Upper lobe of right lung (tissue), 1 donor: ENCODE measurements at places on chromosomes 13 and 19. TPM values are rescaled to one million over a fixed set of nuclear protein-coding genes. Genes with fewer than 3 reads are reported as not detected.

DNA sequence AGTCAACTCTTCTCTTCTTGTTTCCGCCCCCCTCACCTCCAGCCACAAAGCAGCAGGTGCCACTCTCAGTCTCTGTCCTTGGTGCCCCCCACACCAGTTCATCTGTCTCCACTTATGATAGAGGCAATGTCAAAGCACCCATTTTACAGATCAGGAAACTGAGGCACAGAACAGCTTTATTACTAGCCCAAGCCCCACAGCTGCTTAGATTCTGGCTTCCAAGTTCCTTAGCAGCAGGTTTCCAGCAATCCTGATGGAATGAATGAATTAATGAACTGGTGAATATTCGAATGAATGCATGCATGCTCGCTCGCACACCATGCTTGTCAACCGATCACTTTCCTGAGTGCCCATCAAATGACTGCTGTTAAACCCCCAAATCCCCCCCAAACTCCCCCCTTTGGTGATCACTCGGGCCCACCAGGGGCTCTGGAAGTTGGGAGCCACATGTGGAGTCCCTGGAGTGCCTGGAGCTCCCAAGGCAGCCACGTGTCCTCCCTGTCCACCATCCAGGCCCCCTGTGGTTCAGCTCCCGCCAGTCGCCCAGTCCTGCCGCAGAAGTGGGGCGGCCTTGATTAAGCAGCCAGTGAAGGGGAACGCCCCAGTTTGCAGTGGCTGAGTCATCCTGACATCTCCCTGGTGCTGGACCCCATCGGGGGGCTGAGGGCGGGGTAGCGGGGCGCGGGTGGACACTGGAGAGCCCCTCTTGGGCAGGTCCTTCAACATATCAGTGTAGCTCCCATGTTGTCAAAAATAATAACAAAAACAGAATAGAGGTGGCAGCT is 6.8 kb downstream of the PTPRS start:
- DNase-seq = no peak

DNA sequence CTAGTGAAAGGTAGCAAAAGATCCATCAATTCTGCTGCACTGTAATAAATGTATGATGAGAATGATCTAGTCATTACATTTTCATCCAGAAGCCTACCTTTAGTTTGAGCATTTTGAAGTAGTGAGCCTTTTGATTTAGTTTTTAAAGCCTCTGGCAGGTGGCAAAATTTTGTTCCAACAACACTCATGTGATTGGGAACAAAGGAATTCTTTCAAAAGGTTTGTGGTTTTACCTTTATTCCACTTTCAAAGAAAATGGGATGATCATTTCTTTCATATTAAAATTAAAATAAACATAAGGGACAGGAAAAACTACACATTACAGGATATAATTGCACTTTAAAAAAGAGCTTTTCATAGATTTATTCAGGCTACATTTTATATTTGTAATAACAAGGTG is 260.2 kb downstream of the DACH1 start:
- no peak for DNase-seq

DNA sequence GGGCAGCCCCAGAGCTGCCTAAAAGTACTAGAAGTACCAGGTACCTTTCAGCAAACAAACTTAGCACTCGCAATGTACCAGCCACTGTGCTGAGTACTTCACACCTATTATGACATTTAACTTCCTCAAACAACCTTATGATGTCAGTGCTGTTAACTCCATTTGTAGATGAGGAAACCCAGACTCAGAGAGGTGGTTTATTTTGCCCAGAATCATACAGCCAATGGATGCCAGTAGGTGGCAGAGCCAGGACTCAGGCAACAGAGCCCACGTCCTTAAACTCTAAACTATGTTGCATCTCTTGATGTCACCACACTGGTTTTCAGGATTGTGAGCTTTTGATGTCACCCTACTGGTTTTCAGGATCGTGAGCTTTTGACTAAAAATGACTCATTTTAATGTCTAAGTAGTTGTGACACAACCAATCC is 78.9 kb downstream of the FLT1 start:
- DNase-seq = no peak

- no peak for DNase-seq
Measured at GRCh38 chr13:75986818-75987217, 350.7 kb downstream of the LMO7 start.

DNA sequence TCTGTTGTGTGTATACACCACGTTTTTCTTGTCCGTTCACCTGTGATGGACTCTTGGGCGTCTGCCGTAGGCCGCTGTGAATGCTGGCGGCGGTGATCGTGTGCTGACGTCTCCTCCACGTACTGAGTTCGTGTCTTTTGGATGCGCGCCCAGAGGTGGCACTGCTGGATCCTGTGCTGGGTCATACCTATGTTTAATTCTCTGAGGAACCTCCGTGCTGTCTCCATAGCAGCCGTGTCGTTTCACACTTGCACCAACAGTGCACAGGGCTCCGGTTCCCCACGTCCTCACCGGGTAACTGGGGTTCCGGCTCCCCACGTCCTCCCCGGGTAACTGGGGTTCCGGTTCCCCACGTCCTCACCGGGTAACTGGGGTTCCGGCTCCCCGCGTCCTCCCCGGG is 56.2 kb downstream of the ATP11A start:
- peak; percentile 78 for DNase-seq

- no peak for DNase-seq
Measured at GRCh38 chr13:99425485-99426341, 75.6 kb upstream of the TM9SF2 start.

DNA sequence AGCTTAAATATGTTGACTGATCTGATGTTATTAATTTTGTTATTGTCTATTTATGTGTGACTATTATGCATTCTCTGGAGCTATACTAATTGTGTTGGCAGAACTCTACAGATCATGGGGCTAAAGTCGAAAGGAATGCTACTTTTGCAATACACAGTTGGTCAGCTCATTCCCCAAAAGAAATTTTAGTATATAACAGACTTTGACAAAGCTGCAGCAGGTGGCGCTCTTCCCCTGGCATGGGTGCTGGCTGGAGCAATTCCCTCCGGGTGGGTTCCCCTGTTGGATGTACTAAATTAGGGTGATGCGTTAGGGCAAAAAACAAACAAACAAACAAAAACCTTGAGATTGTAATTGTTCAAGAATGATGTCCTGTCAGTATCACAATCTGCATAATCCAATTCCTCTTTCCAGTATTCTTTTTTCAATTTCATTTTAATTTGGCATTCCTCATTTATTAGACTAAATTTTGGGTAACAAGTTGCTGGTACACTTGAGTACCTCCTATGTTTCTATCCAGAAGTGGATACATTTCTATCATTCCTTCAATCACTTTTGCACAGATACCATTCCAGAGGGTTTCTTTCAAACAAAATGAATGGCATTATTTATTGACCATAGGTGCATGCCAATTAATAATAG is 322.8 kb upstream of the EDNRB start:
- DNase-seq = peak; percentile 65

DNA sequence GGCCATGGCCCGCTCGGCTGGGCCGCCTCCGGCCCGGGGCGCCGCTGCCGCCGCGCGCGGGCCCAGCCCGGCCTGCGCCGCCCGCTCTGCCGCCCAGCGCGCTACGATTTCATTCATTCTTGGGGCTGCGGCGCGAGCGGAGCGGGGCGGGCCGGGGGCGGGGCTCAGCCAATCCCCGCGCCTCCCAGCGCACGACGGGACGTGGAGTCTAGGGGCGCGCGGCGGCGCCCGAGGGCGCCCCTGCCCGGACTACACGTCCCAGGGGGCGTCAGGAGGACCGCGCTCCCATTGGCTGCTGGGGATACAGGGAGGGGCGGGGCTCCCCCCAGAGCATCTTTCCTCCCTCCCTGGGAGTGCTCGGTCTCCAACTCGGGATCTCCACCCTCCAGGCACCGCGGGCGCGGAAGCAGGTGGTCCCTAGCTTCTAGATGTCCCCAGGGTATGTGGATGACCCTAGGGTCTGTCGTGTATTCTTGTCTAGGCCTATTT is 5.6 kb upstream of the DPF1 start:
- peak; percentile 76 for DNase-seq

DNA sequence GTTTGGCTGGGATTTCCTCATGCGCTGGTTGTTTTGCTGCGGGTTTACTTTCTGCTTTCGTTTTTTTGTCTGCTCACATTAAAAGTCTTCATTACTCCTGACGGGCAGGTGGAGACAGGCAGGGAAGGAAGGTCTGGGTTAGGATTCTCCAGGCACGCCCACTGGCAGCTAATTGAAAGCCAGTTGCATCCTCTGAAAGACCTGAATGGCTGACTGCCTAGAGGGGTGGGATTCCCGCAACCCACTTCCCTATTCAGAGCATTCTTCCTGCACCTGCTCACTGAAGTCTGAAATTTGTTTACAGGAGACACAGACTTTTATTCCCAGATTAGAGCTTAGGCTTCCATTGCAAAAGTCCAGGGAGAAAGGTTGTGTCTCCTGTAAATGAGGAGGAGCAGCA is 172.0 kb downstream of the UQCRFS1 start:
- no peak for DNase-seq

GRCh38 chr19:21698215-21698614 is 69.2 kb downstream of the ZNF100 start:
- no peak for DNase-seq

- peak; percentile 95 for DNase-seq
Measured at GRCh38 chr19:8005534-8006256, at the start of gene ELAVL1. Gene ELAVL1 (minus strand): TSS chr19:8005641. CDS start chr19:7991815, 13,826 bp downstream.

DNA sequence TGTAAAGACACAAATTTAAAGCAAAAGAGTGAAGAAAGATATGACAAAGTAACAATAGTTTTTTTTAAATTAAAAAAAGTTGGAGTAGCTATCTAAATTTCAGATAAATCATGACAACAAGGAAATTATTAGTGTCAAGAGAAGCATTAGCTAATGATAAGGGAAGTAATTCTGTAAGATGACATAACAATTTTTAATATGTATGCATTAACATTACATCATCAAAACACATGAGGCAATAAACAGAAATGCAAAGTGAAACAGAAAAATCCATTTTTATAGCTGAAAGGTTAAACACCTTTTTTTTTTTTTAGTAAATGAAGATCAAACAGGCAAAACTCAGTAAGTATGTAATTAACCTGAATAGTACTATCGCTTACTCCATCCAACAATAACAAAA is 804.9 kb upstream of the PRR20A start:
- no peak for DNase-seq

DNA sequence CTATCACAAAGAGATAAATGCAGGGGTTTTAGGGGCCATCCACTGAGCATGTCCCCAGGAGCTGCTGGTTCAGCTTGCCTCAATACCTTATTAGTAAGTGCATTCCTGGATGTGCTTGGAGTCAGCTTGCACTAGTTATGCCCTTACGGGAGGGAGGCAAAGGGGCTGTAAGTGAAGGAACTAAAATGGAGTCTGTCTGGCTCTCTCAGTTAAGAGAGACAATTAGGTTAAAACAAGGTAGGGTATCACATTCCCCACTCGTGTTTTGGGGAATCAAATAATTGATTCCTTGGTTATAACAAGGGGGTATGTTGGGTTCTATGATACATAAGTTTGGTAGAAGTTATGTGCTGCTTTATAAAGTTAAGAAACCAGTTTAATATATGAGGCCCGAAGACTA is 78.9 kb downstream of the ZNF100 start:
- no peak for DNase-seq

GRCh38 chr13:34044660-34045080 is 226.7 kb downstream of the RFC3 start:
- DNase-seq = no peak

GRCh38 chr13:101655435-101655834 is 203.0 kb downstream of the ITGBL1 start:
- no peak for DNase-seq

- DNase-seq = no peak
Measured at GRCh38 chr13:82803341-82803740, 1078.9 kb downstream of the SLITRK1 start.

GRCh38 chr13:110887597-110888333 is 27.1 kb downstream of the ANKRD10 start:
- no peak for DNase-seq

- DNase-seq = peak; percentile 61
Measured at GRCh38 chr13:26721251-26722121, 39.1 kb downstream of the GPR12 start.

DNA sequence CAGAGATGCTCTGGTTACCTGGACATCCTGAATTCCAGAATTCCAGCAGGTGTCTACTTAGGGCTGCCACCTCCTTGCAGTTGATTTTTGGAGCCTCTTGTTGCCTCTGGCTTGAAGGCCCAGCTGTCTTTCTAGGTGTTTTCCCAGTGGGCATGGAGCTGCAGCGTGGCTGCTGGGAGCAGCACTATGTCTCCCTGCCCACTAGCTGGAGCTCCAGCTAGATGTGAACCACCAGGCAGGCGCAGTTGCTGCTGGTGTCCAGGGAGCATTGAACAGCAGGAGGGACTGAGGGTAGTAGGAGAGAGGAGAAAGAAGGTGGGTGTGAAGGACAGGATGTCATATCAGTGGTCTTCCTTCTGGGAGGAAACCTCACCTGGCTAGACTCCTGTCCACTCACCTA is 9.9 kb upstream of the SELENOW start:
- DNase-seq = no peak

DNA sequence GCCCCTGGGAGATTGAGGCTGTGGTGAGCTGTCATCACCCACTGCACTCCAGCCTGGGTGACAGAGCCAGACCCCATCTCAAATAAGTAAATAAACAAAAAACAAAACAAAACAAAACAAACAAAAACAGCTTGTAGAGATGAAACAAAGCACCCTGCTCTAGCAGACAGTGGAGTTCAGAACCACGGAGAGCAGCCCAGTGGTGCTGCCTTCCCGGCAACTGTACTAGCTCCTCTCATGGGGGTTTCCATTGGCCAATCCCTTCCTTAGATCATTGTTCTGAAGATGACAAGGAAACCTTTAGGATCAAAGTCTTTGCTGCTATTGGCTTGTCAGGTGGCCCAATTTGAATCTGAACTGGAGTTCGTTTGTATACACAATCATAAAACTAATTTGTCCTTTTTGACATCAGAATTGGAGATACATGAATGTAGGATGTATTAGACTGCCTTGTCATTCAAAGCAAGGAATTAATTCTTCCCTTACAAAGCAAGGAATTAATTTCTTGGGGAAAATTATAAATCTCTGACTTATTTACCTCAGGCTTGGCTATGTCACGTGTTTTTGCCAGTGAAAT is 19.7 kb upstream of the SYCN start:
- no peak for DNase-seq

The URI1 gene
- total RNA-seq = 45.1 TPM

The TCF3 gene
- total RNA-seq = 43.2 TPM

The OPA3 gene
- total RNA-seq = 13.0 TPM

The ONECUT3 gene
- not detected for total RNA-seq

The KIR2DL3 gene
- total RNA-seq = not detected

The PNMA8B gene
- total RNA-seq = 1.9 TPM

The PSG11 gene
- not detected for total RNA-seq

The SYMPK gene
- total RNA-seq = 70.6 TPM

The LGALS14 gene
- total RNA-seq = not detected
